ENCODE measurements at places on chromosomes 4 and X.

- DNase-seq: no peak
Measured at GRCh38 chr4:74402692-74403456, 37.9 kb downstream of the EREG start.

- DNase-seq: no peak
Measured at GRCh38 chr4:53906606-53907190, 157.7 kb downstream of the CHIC2 start.

- no peak for DNase-seq
Measured at GRCh38 chrX:129472116-129472515, 51.2 kb downstream of the SMARCA1 start.

DNA sequence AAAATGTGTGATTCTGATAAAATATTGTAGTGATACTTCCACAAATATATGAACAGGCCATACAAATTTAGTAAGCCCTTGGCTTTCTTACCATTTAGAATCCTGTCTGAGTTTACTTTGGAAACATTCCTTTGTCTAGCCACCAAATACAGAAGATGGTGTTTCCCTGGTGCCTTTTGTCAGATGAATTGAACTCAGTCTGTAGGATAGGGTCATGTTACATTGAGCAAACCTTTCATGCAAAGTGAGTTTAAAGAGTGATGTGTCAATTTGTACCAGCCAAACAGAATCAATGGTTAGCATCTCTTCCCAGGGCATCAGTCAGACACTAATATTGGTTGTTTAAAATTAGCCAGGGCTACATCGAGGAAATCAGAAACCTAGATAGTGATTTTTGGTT, 1443.4 kb downstream of the ARAP2 start:
- DNase-seq: no peak

DNA sequence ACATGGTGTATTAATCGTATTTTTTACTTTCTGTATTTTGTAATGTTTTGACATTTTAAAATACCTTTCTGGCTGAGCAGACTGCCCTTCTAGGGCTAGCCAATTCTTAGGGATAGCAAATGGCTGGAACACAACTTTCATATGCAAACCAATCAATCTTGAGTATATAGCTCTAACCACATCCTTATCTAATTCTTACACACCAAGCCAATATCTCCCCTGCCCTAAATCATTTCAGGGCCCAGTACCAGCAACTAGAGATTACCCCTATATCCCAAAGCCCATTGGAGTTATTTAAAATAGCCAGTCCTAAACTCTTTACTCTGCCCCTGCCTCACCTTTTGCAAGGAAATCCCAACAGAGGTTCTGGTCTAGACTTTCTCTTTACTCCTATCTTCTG, 58.3 kb downstream of the INTS12 start:
- no peak for DNase-seq

- DNase-seq: peak; percentile 6
Measured at GRCh38 chr4:112604589-112604988, 32.1 kb downstream of the ZGRF1 start.

- no peak for DNase-seq
Measured at GRCh38 chr4:10395971-10396580, 61.1 kb downstream of the ZNF518B start.

DNA sequence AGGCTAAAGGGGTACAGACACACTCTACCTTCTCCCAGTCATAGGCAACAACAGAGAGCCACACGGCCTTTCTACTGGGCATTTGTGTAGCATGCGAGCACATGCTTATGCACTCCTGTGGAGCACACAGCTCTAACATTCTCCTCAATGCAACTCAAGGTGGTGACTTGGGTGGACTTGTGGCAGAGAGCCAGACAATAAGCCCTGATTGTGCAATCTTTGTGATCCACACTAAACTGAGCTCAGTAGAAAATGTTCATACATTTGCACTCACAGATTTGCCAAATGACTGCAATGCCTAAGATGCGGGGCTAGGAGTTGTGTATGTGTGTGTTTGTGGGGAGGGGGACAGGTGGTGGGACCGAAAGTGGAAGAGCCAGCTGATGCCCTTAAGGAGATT, 31.4 kb upstream of the SETD7 start:
- DNase-seq: no peak
